ENCODE measurements at places on chromosomes 1 and 21. TPM values are rescaled to one million over a fixed set of nuclear protein-coding genes. Genes with fewer than 3 reads are reported as not detected.

DNA sequence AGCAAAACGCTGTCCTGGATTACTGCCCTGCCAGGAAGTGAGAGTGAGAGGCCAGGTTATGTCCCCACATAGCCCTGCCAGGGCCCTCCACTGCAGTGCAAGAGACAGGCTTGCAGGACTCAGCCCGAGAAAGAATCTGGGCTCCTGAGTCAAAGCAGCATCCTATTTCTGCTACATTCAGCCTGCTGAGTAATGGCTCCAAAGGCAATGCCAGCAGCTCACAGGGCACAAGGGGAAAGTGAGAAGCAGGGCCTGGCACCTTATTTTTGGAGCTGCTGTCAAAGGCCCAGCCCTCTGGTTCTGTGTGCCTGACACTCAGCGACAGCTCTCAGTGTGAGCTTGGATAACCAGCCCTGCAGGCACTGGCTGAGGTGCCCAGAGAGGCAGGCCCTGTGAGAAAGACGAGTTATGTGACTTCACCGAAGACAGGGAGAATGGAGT is 83.9 kb downstream of the DTL start:
- DNase-seq: no peak

DNA sequence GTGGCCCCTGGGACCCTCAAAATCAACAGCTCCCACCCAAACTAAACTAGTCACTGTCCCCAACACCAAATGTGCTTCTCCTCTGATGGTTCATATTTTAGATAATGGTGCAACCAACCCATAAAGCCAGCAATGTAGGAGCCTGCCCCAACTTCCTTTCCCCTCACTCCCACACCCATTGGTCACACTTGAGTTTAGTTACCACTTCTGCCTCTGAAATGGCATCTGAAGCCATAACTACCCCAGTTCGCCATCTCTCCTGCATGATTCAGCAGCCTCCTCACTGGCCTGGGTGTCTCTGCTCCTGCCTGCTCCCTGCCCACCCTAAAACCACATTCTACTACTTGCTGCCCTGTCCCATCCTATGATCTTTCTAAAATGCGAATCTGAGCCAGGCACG is 3.4 kb upstream of the CDCP2 start:
- no peak for DNase-seq

DNA sequence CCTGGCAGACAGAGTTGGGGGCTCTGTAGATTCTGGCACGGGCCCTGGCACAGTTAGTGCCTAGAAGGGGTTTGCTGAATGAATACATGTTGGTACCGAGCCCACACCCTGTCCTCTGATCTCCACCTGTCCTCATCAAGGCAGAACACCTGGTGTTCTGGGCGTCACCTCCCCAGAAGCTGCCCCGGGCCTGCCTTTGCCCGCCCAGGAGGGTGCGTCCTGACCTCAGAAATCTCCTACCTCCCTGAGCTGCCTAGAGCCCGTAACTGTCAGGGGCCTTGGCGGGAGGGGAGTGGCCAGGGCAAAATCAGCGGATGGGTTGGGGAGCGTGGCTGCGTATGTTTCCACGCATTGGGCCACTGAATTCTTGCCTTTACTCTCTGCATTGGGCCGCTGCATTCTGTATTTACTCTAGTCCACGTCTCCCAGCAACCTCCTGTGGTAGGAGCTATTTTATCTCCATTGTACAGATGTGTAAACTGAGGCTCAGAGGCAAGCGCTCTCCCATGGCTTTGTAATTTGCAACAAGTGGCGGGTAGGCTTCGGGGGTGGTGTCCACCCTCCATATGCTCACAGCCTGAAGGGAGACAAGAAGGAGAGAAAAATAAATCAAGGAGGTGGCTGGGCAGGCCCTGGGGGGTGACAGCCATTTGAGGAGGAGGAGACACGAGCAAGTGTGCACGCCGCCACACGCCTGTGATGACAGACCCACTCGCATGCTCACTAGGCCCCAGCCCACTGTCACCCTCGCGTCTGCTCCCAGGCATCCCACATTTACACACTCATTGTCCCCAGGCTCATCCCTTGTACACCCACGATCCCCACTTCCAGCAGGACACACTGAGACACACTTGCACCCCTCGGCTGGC is 95.7 kb upstream of the WNT4 start:
- no peak for DNase-seq

DNA sequence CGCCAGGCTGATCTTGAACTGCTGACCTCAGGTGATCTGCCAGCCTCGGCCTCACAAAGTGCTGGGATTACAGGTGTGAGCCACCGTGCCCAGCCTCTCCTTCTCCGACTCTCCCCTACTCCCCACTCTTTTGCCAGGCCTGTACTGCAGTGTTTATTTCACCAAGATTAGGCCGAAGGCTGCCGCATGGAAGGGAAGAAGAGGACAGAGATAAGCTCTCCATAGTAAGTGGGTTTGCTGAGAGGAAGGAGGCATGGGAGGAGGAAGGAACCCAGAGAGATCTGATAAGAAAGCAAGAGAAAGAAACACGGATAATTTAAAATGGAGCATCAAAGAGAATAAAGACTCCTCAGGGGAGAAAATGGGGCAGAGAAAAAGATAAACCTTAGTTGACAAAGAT is 8.7 kb downstream of the PTCH2 start:
- DNase-seq: no peak

DNA sequence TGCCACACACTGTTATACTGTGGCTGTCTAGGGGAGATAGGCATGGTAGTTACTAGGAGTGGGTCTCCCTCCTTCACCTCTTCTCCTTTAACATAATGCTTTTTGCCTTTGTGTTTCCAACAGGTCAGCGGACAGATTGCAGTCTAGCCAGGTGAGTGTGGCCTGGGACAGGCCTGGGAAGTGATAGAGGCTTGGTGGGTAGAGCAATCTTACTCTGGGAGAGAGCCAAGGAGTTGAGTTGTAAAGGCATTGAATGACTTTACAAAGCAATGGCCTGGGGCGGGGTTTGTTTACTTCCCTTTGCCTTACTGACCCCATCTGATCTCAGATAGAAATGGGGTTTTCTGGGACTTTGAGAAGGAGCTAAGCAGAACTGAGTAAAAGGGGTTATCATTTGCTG is 51.0 kb upstream of the IKBKE start:
- no peak for DNase-seq

DNA sequence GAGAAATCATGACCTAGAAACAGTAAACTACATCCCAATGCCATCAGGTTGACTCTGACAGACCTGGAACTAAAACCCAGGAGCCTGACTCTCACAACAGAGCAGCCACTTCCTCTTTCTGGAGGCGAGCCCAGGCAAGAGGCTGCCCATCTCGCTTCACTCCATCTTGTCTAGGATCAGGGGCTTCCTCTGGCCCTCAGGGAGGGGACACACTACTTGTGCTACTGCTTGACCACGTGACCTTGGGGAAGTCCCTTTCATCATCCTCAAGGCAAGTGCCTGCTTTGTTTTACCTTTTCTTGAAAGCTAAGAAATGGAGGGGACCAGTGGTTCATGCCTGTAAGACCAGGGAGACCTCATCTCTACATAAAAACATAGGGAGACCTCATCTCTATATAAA is 2.6 kb upstream of the TENT5B start:
- no peak for DNase-seq

GRCh38 chr1:46081206-46081605 is 51.2 kb downstream of the PIK3R3 start:
- DNase-seq: no peak

- DNase-seq: no peak
Measured at GRCh38 chr1:243727503-243728203, 122.4 kb downstream of the AKT3 start.

- no peak for DNase-seq
Measured at GRCh38 chr1:76259270-76259669, 184.7 kb downstream of the ST6GALNAC3 start.

DNA sequence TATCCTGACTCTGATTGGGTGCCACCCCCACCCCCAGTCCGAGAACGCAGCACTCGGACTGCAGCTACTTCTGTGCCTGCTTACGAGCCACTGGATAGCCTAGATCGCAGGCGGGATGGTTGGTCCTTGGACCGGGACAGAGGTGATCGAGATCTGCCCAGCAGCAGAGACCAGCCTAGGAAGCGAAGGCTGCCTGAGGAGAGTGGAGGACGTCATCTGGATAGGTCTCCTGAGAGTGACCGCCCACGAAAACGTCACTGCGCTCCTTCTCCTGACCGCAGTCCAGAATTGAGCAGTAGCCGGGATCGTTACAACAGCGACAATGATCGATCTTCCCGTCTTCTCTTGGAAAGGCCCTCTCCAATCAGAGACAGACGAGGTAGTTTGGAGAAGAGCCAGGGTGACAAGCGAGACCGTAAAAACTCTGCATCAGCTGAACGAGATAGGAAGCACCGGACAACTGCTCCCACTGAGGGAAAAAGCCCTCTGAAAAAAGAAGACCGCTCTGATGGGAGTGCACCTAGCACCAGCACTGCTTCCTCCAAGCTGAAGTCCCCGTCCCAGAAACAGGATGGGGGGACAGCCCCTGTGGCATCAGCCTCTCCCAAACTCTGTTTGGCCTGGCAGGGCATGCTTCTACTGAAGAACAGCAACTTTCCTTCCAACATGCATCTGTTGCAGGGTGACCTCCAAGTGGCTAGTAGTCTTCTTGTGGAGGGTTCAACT is 2.1 kb downstream of the RBM15 start:
- no peak for DNase-seq

- no peak for DNase-seq
Measured at GRCh38 chr1:184152974-184153373, 101.4 kb downstream of the TSEN15 start.

- no peak for DNase-seq
Measured at GRCh38 chr21:29208682-29209059, 78.2 kb downstream of the MAP3K7CL start.

- DNase-seq: no peak
Measured at GRCh38 chr1:117821382-117821755, 108.1 kb downstream of the GDAP2 start.

GRCh38 chr1:202179828-202180750 is 13.5 kb upstream of the LGR6 start:
- DNase-seq: no peak

DNA sequence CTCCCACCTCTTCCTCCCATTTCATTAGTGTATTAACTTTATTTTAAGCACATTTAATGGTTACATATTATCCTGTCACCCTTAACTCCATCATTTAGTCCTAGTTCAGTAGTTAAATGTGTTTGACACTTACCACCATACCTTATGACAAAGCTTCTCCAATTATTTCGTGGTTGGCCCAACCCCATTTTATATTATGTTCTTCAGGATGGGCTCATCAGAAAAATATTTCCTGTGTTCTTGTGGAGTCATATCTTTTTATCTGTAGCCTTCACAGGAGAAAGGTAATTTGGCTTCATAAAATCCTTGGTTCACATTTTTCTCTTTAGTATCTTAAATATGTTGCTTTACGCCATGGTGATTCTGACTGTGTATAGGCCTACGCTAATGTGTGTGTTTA is 142.3 kb upstream of the COL6A1 start:
- no peak for DNase-seq

GRCh38 chr1:26739329-26739914 is 43.6 kb downstream of the ARID1A start:
- DNase-seq: no peak

DNA sequence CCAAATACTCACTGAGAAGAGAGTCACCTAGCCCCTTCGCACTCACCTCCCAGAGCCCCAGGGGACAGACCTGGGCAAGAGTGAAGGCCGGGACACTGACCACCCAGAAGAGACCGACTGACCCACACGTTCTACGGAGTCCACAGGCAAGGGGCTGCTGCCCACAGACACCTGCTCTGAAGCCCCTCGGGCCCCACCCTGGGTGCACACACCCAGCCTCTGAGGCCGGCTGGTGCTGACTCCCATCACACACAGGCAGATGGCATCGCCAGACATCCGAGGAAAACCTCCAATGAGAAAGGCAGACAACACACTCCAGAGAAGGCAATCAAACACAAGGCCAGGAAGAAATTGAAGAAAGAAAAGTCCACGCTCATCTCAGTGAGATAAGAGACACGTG is 22.1 kb downstream of the WDR4 start:
- no peak for DNase-seq

- DNase-seq: no peak
Measured at GRCh38 chr1:118783095-118783758, 204.9 kb downstream of the TBX15 start.

DNA sequence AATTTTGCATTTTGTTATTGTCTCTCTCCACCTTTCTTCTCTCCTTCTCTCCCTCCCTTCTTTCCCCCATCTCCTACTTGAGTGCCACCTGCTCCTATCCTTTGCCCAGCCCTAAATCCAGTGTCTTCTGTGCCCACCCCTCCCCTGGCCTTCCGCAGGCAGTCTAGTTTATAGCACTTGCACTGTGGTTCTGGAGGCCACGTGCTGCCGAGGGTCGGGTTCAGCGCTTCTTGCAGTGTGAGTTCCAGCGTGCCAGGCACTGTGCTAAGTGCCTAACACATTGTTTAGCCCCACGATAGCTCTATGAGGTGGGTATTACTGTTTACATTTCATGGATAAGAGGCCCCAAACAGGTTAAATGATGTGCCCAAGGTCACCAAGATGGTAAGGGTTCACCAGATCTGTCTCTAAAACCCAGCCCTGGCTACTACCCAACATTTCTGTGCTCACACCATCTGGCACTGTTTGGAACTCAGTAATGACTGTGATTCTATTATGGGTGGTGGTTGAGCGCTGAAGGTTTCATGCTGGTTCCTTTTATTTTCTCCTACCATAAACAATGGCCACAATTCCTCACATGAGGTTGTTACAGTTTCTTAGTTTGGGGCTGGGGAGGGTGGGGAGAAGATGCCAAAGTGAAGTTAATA is 14.1 kb upstream of the ATP1A4 start:
- DNase-seq: no peak

- DNase-seq: no peak
Measured at GRCh38 chr1:206512851-206513180, 5.5 kb downstream of the RASSF5 start.

DNA sequence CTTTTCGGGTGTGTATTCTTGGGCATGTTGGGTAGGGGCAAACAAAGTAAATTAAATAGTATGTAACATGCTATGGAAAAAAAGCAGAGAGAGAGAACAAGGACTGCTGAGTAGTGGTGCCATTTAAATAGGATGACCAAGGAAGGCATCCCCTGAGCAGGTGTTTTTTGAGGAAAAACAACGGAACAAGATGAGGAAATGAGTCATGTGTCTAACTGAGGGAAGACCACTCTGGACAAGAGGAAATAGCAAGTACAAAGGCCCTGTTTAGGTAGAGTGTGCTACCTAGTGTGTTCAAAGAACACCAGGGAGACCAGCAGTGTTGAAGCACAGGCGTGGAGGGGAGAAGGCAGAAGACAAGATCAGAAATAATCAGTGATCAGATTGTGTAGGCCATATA is 20.1 kb upstream of the GUCA2A start:
- no peak for DNase-seq

- peak; percentile 49 for DNase-seq
Measured at GRCh38 chr1:113811156-113811887, 954 bp downstream of the RSBN1 start.

The TNFRSF1B gene
- 1.4 TPM for total RNA-seq

The CATSPER4 gene
- not detected for total RNA-seq

The TSPAN1 gene
- total RNA-seq: not detected

The CRNN gene
- not detected for total RNA-seq

The CTXND2 gene
- not detected for total RNA-seq

The RNF207 gene
- total RNA-seq: 27.3 TPM

The SH2D2A gene
- not detected for total RNA-seq

The KCND3 gene
- 0.25 TPM for total RNA-seq

The RCSD1 gene
- 2.3 TPM for total RNA-seq

The IVL gene
- total RNA-seq: not detected

The PTPN22 gene
- 1.5 TPM for total RNA-seq

The LCE1F gene
- total RNA-seq: not detected

The VPS13D gene
- total RNA-seq: 7.3 TPM

All from SJSA1 (cell line).